ENCODE measurements at places on chromosomes 11 and 22.

- DNase-seq: no peak
Measured at GRCh38 chr11:56932572-56933220, 56.0 kb upstream of the OR5AK2 start.

- no peak for DNase-seq
Measured at GRCh38 chr11:76419896-76420295, 24.9 kb upstream of the EMSY start.

- no peak for DNase-seq
Measured at GRCh38 chr11:2563213-2564007, 118.6 kb downstream of the KCNQ1 start.

- no peak for DNase-seq
Measured at GRCh38 chr22:27518531-27519340, 282.8 kb downstream of the MN1 start.

DNA sequence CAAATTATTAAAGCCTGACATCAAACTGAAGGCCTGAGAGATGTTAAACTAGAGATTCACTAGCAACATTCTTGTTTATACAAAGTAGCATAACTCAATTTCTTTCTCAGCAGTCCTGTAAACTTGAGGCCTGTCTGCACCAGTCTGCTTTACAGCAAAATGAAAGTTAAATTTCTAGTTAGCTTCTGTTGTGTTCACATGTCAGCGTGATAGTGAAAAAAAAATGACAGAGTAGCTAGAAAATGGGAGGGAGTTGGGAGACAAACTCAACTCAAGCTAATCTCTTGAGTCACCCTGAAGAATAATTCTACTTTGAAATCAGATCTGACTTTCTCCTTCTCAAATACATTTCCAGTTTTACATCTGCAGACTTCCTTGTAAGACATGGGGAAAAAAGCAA is 6.5 kb downstream of the RBFOX2 start:
- DNase-seq: no peak

- DNase-seq: no peak
Measured at GRCh38 chr11:119052163-119052814, 4.7 kb downstream of the HYOU1 start.

DNA sequence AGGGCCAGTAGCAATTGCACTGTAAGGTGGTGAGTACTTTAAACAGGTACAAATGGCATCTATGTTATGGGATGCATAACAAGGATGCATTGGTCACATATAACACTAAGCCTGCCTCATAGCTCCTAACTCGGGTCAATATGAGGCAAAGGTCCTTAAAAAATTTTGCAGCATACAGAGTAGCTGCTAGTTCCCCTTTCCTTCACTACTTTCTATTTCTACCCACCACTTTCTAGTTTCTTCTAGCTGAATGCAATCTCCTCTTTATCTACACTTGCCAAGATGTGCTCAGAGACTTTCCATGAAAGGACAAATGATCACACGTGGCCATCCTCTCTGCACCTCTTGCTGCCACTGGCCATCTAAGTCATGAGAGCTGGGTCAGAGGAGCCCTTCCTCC is 9.8 kb downstream of the OR51F2 start:
- DNase-seq: no peak

DNA sequence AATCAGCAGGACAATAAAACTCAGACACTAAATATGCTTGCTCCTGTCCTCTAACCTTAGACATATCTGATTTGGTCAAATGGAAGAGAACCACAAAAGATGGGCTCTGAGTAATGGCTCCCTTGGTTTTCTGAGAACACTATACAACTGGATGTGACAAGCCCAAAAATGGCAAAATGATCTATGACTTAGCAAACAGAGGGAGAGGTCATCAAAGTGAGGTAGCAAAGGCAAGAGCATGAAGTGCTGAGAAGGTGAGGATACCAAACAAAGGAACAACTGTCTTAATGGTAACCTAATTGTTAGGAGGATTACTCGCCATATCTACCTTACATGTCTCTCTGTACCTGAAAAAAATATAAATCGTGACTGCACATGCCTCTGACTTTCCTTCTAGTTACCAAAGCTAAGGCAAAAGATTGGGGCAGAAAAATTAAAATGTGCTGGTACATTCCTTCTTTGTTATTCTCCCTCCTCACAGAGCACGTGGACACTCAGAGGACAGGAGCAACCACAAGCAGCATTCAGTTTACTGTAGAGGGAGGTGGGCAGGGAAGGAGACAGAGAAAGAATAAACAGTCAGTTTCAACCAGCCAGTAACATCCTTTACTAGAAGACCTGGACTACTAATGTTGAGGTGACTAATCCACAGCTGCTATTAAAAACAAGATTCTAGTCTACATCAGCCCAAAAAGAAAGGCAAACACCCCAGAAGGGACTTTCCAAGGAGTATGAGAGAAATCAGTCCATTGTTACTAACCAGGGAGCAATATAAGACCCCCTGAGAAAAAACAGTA is 88.8 kb downstream of the AMBRA1 start:
- DNase-seq: no peak

DNA sequence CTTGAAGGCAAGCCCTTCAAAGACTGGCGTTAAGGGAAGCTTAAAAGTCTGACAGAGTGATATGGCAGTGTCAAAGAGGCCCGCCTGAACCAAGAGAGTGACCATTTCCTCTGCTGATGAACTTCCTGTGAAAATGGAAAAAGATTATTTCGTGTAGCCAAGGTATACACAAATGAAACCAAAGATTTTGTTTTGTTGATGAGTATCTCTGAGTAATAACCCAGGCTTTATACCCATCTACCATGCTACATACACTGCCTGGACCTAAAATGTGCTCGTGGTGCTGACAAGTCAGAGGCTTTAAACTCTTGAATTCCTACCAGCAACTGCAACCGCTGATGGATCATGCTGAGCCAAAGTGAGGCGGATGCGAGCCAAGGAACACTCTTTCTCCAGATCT is 21.0 kb upstream of the FNBP4 start:
- DNase-seq: no peak

DNA sequence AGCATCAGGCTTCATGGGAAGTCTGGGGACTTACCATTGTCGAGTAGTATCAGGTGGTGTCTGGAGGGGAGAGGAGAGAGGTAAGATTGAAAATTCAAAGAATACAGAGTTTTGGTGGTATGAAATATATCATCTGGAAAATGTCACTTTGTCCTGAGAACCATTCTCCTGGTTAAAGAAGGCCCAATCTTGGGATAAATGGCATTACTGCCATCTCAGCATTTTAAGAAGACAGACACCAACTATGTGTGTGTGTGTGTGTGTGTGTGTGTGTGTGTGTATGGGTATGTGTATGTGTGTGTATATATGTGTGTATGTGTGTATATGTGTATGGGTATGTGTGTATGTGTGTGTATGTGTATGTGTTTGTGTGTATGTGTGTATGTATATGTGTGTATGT is 673.3 kb downstream of the NTM start:
- DNase-seq: no peak

DNA sequence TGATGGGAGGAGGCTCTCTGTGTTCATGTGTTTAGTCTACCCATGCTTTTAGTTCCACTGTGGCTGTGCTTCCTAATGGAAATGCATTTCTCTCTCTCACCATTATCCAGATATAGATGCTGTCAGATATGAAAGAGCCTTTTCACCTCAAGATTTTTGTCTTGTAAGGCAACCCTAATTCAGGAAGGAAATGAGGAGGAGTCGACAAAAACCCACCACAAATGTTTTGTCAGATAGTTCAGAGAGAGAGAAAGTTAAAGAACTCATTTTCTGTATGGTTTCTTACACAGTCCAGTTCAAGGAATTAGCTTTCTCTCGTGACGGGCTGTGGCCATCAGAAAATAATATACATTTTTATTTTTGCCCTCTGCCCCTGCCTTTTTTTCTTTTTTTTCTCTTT is 82.5 kb downstream of the ARL14EP start:
- DNase-seq: no peak

DNA sequence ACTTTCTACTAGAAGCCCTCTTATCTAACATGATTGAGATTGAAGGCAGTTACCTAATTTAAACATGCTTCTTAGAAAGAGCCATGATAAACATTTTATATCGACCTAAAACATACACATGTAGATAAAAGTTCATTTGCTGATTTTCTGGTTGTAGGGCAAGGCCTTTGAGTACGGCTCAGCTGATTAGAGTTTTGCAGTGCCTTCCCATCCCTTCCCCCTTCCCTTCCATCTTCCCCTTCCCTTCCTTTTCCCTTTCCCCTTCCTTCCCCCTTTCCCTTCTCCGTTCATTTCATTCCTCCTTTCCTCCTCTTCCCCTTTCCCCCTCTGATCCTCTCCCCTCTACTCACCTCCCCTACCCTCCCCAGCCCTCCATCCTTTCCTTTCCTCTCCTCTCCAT is 4.3 kb downstream of the LDHC start:
- DNase-seq: no peak

DNA sequence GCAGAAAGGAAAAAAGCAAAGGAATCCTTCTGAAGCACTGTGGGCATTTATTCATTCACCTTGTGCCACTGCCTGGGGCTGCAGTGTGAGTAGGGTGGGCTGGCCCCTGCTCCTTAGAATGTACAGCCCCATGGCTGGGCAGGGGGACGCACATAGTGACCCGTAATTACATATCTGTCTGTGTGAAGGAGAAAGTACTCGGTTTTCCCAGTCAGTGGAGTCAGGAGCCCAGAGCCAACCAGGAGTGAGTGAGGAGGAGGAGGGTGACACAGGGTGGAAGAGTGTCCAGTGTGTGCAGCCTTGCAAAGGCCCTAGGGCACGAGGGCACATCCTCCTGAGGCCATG is 91.9 kb downstream of the CDKN1C start:
- no peak for DNase-seq
